ENCODE measurements at places on chromosomes 1 and 21.

DNA sequence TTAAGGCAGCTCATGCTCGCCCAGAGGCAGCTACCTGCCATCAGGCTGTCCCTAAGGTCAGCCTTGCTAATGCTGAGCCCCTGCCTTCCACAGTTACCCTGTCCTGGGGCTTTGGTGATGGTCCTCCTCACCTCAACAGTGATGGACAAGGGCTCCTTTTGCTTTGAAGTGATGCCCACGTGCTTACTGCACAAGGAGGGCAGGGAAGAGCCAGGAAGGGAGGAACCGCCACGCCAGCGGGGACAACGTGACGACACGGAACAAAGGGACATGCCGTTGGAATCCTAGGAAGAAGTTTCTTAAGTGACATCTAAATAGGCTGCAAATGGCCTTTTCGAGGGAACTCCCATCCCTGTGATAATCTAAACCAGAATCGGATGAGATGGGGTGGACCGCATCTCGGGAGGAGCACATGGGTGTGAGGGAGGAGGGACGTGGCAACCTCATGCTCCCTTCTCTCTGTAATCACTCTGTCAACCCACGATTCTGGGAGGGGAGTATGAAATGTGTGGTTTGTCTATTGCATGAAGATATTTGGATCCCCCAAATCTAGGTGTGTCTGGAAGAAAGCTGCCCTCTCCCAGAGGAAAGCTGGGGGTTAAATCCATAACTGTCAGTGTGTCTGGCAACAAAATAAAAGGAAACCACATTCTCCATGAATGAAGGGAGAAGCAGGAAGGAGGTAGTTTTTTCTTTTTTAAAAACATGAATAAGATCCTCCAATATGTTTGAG, 110.9 kb upstream of the IRF2BP2 start:
- DNase-seq, result no peak

DNA sequence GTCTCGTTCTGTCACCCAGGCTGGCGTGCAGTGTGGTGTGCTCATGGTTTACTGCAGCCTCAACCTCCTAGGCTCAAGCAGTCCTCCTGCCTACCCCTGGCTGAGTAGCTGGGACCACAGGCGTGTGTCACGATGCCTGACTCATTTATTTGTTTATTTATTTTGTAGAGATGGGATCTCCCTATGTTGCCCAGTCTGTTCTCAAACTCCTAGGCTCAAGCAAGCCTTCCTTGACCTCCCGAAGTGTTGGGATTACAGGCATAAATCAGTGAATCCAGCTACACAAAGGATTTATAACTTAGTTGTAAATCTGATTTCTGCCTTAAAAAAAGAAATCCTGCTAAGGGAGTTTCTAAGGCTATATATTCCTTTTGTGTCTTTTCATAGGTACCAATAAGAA, 30.5 kb upstream of the ZNF496 start:
- no peak for DNase-seq

DNA sequence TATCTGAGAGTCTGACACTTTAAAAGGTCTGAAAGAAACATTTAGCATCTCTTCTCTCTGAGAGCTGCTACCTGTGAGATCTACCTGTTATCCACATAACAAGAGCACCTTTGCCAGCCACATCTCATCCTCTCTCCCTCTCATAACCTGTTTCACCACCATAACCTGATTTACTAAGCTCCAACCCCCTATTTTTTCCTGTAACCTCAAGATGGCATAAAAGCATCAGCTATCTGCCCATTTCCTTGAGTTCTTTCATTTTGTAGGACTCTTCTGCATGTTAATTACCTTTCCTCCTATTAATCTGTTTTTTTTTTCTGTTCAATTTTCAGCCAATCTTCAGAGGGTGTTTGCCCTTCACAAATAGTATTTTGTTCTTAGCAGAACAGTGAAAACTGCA, 136.5 kb upstream of the KCNK1 start:
- DNase-seq, result no peak

- DNase-seq, result no peak
Measured at GRCh38 chr1:218273762-218274479, 11.2 kb upstream of the RRP15 start.

DNA sequence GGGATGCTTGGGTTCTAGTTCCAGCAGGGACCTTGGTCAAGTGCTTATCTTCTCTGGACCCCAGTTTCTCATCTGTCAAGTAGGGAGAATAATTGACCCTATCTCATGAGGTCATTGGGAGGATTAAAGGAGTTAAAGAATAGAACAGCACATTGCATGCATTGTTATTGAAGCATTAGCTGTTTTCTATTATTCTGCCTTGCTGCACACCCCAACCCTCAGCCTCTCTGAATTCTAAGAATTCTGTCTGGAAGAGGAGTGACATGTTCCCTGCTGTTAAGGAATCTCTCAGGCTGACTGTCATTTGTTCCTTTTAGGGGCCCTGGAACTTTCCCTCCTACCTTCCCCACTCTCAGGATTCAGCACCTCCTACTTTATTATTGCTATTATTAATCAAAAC, 73.9 kb downstream of the NENF start:
- no peak for DNase-seq

DNA sequence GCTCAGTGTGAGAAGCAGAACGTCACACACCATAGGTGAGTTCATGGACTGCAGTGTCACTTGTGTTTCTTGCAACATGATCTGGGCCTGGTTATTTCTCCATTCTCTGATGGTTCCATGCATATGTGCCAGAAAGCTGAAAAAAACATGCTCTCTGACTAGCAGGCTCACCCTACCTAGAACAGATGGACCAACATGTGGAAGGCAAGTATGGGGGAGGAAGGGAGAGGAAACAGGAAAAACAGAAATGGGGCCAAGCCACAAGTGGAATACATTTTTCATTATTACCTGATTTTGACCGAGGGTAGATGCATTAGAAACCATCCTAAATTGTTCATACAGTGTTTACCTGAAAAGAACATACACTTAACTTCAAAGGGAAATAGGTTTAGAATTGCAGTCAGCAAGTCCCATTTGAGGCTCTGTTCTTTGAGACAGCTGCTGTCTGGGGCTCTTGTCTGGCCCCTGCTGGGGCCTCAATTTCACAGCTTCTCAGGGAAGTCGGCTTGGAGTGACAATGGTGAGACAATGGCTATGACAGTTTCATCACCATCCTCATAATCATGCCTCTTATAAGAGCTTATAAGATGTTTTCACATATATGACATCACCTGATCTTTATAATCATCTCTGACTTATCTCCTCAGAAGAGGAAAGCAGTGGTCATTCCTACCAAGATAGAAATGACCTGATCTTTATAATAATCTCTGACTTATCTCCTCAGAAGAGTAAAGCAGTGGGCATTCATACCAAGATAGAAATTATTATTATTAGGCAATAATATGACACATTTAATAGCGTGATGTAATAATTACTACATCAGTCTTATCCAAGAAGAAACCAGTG, 327.3 kb downstream of the SIPA1L2 start:
- DNase-seq, result no peak

GRCh38 chr1:18300376-18300775, 180.4 kb upstream of the KLHDC7A start:
- DNase-seq, result no peak

DNA sequence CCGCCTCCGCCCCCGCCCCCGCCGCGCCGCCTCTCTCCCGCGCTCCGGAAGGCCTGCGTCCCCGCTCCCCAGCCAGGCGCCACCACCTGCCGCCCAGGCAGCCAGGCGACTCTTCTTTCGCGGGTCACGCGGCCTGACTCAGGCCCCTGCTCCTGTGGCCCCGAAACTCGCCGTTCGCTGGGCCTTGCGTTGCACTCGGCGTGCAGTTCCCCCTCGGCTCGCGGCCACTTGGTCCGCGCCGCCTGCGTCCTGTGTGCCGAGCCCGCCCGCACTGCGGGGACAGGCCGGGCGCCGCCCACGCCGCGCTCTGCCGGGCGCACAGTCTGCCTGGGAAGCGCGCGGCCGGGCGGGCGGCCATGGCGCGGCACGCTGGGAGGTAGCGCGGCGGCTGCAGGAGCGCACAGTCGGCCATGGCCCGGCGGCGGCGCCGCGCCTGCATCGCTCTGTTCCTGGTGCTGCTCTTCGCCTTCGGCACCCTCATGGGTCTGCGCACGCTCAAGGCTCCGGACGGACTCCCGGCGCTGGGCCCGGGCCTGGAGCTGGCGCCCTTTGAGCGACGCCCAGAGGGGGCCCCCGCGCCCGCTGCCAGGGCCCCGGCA, at the start of gene MANEAL:
Gene MANEAL (plus strand): TSS at position 75 of the 599 bp plus-strand sequence. CDS start 336 bp downstream, at position 411.
- peak; percentile 47 for DNase-seq

DNA sequence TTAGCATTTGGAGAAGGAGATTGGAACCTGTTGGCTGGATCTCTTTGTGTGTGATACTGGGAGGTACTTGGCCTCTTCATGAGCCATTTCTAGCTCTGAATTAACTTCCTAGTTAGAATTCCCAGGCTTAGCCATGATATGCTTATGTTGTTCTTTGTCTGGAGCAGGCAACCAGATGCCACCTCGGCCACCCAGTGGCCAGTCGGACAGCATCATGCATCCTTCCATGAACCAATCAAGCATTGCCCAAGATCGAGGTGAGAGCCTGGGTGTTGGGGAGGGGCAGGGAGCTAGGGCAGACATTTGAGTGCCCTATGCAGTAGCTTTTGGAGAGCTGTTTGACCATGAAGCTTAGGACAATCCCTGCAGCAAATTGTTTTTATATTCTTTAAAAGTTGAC, 26.5 kb upstream of the PIGV start:
- DNase-seq, result peak; percentile 19

Data from endothelial cell (in vitro differentiated cells).